SJSA1 (cell line): ENCODE measurements at places on chromosomes 3 and 15. TPM values are rescaled to one million over a fixed set of nuclear protein-coding genes. Genes with fewer than 3 reads are reported as not detected.
A peak's percentile ranks its signal among the peaks of the same experiment; 100 is the strongest.

GRCh38 chr15:89023311-89023961, 64.8 kb upstream of the ABHD2 start:
- no peaks in the 10 kb centered on the region for H3K36me3 ChIP-seq
- no peaks in the 10 kb centered on the region; the same call in 1 of the 2 replicates for H3K27me3 ChIP-seq
- no peak for DNase-seq
- H3K4me1 ChIP-seq: no peaks in the 10 kb centered on the region

- H3K4me1 ChIP-seq: peaks cover 5% of the 10 kb centered on the region; the same call in 1 of the 2 replicates
- H3K4me3 ChIP-seq: no peak overlapping the region
- H3K27me3 ChIP-seq: no peaks in the 10 kb centered on the region
- no peak for DNase-seq
These were observed 402.8 kb upstream of the RARB start for GRCh38 chr3:25025236-25025635.

GRCh38 chr15:64045774-64046420, 388 bp downstream of the DAPK2 start:
- H3K4me3 ChIP-seq: peak overlapping the region; percentile 38
- H3K27me3 ChIP-seq: 0 out of 2 replicates have a peak, but pooled peaks cover 3% of the 10 kb centered on the region
- no peak overlapping the region for H3K27ac ChIP-seq

DNA sequence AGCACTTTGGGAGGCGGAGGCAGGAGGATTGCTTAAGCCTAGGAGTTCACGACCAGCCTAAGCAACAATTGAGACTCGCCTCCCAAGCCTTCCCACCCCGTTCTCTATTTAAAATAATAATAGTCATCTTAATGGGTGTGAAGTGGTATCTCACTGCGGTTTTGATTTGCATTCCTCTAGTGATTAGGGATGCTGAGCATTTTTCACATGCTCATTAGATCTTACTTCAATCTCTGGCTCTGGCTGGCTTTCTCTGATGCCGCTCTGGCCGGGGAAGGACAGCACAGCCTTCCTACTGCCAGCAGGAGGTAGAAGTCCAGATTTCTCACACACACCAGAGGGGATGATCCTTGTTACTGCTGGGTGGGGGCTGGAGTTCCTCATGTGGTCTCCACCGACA, 7.4 kb upstream of the EIF4A2 start:
- H3K27ac ChIP-seq: no peak overlapping the region
- H3K36me3 ChIP-seq: no peaks in the 10 kb centered on the region
- no peaks in the 10 kb centered on the region for H3K4me1 ChIP-seq
- DNase-seq: no peak

Gene CSPG5
- total RNA-seq: 0.24 TPM in 1 of 2 replicates, not detected in the other

DNA sequence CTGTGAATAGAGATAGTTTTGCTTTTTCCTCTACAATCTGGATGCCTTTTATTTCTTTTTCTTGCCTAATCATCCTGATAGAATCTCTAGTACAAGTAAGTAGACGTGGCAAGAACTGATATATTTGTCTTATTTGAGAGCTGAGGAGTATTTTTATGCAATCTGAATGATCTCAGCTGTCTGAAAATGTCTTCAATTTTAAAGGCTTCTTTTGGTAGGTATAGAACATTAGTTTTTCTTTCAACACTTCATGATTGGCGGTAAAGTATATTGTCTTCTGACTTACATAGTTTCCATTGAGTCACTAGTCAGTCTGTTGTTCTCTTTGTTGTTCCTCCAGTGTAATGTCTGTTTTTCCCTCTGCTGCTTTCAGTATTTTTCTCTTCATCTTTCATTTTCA, 31.3 kb downstream of the MGA start:
- no peaks in the 10 kb centered on the region for H3K36me3 ChIP-seq
- H3K4me3 ChIP-seq: no peak overlapping the region
- no peak for DNase-seq

GRCh38 chr3:150079029-150079739, 108.5 kb upstream of the PFN2 start:
- peak; percentile 88 for DNase-seq
- peak overlapping the region; percentile 87 for H3K27ac ChIP-seq
- no peaks in the 10 kb centered on the region for H3K27me3 ChIP-seq

GRCh38 chr15:69357773-69358771, 56.1 kb upstream of the KIF23 start:
- H3K4me3 ChIP-seq: no peak overlapping the region
- H3K27ac ChIP-seq: no peak overlapping the region
- H3K4me1 ChIP-seq: no peaks in the 10 kb centered on the region

- H3K36me3 ChIP-seq: no peaks in the 10 kb centered on the region
- H3K4me1 ChIP-seq: 0 out of 2 replicates have a peak, but pooled peaks cover 6% of the 10 kb centered on the region
- H3K4me3 ChIP-seq: no peak overlapping the region
- no peak overlapping the region for H3K27ac ChIP-seq
These were observed 1045.0 kb downstream of the NTRK3 start for GRCh38 chr15:87211547-87211946.
